ENCODE measurements at places on chromosomes 6 and 20.

DNA sequence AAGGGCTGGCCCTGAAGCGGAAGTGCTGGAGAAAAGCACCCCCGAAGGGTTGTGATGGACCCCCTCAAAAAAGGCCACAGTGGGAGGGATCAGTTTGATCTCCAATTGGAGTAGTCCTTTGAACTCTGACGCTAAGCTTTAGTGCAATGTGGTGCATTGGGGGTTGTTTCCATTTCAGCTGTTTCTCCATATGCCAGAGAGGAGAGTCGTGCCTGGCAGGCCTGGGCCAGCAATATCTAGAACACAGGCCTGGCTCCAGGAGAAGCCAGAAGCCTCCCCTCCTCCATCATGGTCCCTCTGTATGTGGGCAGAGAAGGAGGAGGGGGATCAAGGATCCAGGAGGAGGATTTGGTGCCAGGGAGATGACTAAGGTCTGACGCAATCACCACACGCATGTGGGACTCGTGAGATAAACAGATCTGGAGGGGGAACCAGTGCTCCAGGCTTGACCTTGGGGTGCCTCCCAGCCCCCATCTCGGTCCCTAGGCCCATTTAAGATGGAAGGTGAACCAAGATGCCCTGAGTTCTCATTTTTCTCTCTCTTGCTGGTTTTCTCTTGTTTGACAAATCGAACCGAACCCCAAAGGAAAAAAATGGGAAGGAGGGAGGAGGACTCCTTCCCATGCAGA is 517.4 kb upstream of the JARID2 start:
- H3K27me3 ChIP-seq = no peaks in the 10 kb centered on the region
- H3K36me3 ChIP-seq = no peaks in the 10 kb centered on the region
- no peaks in the 10 kb centered on the region for H3K4me1 ChIP-seq
- no peak overlapping the region for H3K4me3 ChIP-seq

GRCh38 chr6:100112855-100113508 is 119.0 kb upstream of the MCHR2 start:
- H3K4me1 ChIP-seq = no peaks in the 10 kb centered on the region
- no peaks in the 10 kb centered on the region for H3K36me3 ChIP-seq
- no peak overlapping the region for H3K4me3 ChIP-seq
- no peaks in the 10 kb centered on the region for H3K27me3 ChIP-seq

DNA sequence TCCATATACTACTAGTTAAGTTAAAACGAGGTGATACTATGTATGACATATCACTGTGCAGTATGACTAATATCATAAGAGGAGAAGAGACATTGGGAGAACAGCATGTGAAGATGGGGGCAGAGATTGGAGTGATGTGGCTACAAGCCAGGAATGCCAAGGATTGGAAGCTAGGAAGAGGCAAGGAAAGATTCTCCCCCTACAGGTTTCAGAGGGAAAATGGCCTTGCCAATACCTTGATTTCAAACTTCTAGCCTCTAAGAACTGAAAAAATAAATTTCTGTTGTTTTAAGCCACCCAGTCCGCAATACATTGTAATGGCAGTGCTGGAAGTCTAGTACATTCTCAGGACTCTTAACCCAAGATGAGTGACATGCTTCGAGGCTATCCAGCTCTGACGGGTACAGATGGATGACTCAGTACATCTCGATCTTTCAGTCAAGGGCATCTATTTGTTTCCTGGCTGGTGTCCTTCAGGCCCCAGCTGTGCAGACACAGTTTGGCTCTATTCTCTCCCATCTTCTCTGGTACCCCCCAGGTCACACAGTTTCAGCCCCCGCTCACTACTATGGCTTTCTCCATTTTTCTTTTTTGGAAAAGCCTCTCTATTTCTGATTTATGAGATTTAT is 55.5 kb upstream of the THEMIS start:
- H3K4me3 ChIP-seq = no peak overlapping the region
- no peaks in the 10 kb centered on the region for H3K27me3 ChIP-seq
- H3K27ac ChIP-seq = no peak overlapping the region
- no peaks in the 10 kb centered on the region for H3K36me3 ChIP-seq
- no peaks in the 10 kb centered on the region for H3K4me1 ChIP-seq

DNA sequence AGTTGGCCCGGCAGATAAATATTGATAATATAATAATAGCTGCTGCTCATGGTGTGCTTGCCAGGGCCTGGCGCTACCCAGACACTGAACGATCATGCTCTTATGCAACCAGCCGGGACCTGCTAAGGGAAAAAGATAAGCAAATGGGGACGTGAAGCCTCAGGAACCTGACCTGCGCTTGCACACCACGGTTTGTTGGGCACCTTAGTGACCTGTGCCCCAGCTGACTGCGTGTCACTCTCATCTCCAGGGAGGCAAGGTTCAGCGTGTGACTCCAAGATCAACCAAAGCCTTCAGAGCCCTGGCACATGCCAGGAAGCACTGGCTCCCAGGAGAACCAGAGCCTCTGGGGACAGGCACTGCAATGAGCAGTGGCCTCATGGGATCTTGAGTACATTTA is 111.1 kb downstream of the AGPAT4 start:
- H3K36me3 ChIP-seq = peaks cover 15% of the 10 kb centered on the region
- H3K4me3 ChIP-seq = no peak overlapping the region
- no peaks in the 10 kb centered on the region for H3K4me1 ChIP-seq
- DNase-seq = no peak
